Caki2 (cell line): ENCODE measurements at places on chromosomes 12 and 14.

DNA sequence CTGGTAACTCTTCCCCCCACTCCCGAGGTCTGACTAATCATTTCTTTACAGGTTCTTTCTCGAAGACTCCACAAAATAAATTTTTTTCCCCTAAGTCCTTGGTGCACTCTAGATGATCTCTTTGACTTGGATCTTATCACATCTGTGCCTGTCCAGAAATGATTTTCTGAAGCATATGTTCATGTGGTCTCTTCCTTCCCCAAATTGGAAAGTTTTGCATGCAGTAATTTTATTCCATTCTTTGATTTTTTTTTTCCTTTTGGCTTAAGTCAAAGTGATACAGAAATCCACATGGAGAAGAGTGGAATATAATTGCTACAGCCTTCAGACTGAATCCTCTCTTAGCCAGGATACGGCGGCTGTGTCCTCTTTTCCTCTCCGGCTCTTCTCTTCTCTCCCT, 213.3 kb downstream of the BMP4 start:
- no peak for DNase-seq

DNA sequence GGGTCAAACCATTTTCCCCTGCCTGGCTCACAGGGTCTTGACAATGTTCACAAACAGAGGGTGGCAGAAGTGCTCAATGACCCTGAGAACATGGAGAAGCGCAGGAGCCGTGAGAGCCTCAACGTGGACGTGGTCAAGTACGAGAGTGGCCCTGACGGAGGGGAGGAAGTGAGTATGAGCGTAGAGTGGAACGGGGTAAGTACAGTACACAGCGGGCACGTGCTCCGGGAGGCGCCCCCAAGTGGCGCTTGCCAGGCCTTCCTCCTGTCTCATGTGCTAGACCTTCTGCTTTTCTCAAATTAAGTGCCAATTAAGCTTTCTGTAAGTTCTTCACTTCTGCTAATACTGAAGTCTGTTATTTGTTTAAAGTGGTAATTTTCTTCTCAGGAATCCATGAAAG, 35.9 kb downstream of the XRCC3 start:
- DNase-seq, result no peak

DNA sequence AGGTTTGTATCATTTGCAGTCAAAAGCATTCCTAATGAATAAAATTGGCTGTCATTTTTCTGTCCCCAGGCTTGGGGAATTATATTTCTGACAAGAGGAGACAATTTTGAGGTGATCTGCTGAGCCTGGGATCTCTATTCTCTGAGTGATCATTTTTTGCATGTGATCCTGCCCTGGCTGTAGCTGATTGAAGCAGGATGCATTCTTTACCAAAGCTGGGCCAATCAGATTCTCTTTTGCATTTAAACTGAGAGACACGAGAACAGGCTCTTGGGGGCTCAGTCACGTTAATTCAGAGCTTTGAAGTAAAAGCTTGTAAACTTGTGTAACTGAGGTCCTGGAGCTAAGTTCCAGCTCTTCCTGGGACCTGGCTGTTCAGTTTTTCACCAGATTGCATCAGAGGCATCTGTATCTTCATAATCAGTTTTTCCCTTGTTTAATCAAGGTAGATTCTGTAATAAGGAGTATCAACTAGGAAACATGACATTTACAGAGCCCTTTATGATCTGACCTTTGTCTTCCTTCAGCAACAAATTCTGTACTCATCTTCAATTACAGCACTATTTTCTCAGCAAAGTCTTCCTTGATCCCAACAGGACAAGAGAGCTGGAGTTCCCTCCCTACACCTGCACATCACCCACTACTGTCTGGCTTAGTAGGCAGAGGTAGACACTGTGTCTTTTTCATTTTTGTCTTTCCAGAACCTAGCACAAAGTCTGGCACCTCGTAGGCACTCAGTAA, 35.0 kb upstream of the MANSC4 start:
- DNase-seq, result no peak

DNA sequence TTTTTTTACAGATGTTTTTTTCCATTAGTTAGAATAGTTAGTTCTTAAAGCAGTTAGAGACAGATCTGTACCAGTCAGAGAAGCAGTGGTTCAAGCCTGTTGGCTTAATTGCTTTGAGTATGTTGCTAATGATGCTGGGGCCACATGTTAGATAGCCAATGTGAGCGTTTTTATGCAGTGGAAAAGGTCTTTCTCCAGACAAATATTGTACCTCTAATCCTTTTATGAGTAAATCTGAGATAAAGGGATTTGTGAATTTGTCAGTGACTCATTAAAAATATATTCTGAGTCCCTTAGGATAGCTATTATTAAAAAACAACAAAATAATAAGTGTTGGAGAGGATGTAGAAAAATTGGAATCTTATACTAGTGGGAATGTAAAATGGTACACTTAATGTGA, 154.2 kb downstream of the MSRB3 start:
- no peak for DNase-seq

GRCh38 chr14:82398256-82398655, 864.6 kb upstream of the SEL1L start:
- DNase-seq, result no peak

DNA sequence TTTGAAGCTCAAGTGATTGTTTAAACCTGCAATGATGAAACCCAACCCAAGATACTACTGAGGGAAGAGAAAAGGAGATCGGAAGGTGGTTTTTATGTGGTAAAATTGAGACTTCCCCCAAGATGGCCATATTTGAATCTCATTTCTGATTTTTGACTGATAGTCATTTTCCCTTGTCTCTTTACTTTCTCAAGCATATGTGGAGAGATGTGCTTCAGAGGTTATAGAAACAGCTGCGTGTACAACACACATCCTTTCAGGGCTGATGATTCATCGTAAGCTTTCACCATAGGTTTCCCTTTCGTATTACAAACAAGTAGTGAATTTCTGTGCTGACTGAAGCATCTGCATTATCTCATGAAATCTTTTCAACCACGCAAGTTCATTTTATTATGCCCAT, 276.2 kb downstream of the EMP1 start:
- no peak for DNase-seq

DNA sequence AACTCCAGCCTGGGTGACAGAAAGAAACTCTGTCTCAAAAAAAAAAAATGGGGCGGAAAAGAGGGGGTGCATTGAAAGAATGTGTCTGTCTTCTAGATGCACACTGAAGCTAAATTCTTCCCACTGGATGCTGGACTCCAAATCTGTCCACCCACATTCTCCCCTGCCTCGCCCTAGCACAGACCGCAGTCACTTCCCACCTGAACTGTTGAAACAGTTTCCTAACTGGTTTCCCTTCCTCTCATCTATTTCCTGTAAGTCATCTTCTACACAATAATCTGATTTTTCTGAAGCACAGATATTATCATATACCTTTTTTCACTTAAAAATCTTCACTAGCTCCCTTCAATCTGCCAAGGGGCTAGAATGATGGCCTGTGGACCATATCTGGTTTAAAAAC, 1.5 kb upstream of the HCAR1 start:
- no peak for DNase-seq

DNA sequence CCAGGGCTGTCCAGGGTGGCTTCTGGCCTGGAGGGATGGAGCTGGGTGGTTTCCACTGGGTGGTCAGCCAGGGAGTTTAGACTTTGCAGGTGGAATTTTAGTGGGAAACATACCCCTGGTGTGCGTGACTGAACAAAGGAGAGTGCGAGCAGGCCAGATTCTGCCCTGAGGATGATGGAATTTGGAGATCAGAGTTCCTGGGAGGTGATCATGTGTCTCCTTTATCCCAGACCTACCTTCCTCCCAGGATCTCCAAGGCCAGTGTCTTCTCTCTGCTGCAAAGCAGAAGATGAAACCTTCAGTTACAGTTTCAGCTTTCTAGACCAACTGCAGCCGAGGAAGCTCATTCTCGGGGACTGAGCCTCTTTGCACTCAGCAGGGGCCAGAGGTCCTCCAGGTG, 33.2 kb downstream of the RPH3A start:
- no peak for DNase-seq

GRCh38 chr12:69698769-69699540, at the start of gene BEST3:
Gene BEST3, minus strand, starts transcription at chr12:69699303. Its CDS starts 1,505 bp downstream, at chr12:69697798.
- DNase-seq, result no peak

GRCh38 chr12:56678852-56679251, 9.2 kb downstream of the PTGES3 start:
- no peak for DNase-seq

DNA sequence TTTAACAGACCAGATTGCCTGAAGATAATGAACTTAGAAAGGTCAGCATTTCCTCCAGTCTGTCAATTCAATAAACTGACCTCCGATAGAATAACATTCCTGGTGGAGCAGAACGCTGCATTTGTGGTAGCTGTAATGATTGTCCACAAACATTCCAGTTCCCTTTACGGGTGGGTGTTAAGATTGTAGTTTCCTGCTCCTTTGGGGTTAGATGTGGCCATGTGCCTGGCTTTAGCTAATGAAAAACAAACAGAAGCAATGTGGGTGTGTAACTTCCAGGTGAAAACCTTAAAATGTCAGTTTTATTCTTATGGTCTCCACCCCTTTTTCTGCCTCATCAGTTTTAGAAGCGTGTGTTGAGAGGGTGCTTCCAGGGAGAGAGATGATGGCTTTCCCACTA, 217.3 kb upstream of the CRY1 start:
- DNase-seq, result peak; percentile 64

DNA sequence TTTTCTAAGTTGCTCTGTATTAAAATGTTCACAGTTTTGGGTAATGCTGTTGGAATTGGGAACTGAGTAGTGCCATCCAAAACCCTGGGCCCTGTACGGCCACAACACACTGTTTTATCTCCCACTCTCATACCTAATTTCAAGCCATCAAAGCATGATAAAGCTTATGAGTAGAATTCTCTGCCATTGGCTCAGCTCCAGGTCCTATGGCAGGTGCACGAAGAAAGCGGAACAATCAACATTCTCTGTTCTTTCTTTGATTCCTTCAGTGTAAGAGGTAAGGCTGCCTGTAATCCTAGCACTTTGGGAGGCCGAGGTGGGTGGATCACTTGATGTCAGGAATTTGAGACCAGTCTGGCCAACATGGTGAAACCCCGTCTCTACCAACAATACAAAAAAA, 394.9 kb downstream of the CCDC91 start:
- no peak for DNase-seq

DNA sequence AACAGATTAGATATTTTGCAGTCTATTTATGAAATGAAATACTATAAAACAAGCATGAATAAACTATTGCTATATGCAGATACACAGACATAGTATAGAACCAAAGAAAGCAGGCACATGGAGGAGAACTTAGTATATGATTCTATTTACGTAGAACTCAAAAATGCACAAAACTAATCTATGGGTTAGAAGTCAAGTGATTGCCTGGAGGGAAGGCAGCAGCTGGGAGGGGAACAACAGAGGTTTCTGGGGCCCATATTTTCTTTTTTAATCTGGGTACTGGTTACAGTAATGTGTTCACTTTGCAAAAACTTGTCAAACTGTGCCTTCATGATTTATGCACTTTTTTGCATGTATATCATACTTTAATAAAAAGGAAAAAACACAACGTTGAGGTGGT, 202.0 kb downstream of the BCAT1 start:
- DNase-seq, result no peak

DNA sequence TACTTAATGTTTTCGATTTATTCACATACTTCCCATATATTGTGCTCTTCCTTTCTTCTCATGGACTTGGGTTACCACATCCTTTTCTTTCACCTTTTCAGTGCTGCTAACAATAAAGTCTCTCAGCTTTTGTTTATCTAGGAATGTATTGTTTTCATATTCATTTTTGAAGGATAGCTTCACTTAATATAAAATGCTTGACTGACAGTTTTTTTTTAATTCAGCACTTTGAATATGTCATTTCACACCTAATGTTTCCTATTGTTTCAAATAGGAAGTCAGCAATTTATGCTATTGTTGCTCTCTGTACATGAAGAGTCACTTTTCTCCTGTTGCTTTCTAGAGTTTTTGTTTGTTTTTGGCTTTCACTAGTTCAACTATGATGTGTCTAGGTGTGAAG, 738.3 kb upstream of the STXBP6 start:
- DNase-seq, result no peak

DNA sequence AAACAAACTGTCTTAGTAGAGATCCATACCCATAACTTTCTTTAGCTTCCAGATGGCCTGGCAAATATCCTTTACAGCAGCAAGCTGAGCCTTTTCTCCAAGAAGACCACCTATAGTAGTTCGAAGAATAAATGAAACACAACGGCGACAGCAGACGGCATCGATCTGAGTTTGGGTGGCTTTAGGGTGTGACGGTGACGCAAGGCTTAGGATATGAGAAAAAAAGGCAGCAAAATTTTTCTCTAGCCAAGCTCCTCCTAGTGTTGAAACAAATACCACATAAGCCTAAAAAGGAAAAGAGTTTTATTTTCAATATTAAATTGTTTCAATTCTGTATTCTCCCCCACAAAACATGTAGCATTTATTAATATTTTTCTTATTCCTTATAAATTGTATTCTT, 33.3 kb downstream of the HEATR5A start:
- no peak for DNase-seq

GRCh38 chr12:77916276-77916675, 85.6 kb downstream of the NAV3 start:
- DNase-seq, result no peak

DNA sequence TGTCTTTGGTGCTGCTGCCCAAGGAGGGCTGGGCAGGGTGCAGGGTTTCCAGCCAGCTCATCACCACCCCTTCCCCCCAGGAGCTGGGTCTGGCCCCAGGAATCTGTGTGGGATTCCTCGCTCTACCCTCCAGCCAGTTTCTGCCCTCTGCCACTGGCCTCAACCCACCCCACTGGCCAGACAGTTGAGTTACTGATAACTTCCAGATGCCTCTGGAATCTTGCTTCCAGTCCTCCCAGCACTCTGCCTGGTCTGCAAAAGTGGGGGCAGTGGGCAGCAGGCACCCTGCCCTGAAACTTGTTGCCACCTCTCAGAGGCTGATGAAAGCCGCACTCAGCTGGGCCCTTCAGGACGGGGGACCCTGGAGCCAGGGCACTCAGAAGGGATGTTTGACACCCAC, 20.1 kb upstream of the TBX3 start:
- no peak for DNase-seq

- DNase-seq, result no peak
Observed at GRCh38 chr12:53829130-53829819, 77.5 kb upstream of the CISTR start.

GRCh38 chr12:116882742-116883141, 1.5 kb upstream of the HRK start:
- no peak for DNase-seq

GRCh38 chr12:57258977-57259970, 8.3 kb upstream of the STAC3 start:
- no peak for DNase-seq

GRCh38 chr12:79069009-79069408, 204.4 kb downstream of the SYT1 start:
- no peak for DNase-seq
